Cerebellar nuclear complex (tissue), 1 donor: ENCODE measurements at places on chromosomes 16 and 17.

GRCh38 chr16:1363501-1364041, 11.8 kb downstream of the GNPTG start:
- DNase-seq, result no peak

GRCh38 chr16:68993456-68993855, 112.0 kb upstream of the HAS3 start:
- no peak for DNase-seq

- no peak for DNase-seq
Observed at GRCh38 chr16:56691885-56692284, 9.6 kb downstream of the MT1X start.

DNA sequence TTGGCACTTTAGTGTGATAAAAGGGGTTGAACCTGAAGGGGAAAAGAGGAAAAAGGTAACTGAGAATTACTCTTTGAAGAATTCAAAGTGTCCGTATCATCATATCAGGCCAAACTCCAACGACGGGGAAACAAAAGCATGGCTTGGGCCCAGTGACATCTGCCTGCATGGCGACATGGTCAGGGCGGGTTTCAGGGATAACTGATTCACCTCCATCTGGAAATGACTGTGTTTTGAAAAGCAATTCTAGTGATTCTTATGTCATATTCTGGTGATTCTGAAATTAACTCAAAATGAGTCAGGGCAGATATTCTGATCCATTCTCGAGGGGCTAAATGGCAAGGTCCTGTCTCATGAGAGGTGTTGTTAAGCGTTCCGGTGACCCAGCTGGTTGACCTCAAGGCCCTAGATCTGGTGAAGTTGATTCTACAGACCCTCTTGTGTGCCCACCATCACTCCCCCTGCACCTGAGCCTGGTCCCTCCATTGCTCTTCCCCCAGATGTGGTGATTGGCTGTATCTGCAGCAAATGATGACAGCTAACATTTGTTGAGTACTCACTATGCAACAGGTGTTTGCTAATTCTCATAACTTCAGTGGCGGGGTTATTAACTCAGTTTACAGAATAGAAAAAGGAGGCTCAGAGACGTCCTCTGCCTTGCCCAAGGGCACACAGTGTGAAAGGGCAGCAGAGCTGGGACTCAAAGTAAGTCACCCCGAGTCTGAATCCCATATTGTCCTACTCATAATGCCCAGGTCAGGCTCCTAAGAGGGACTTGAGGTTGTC, 251.8 kb downstream of the MAF start:
- no peak for DNase-seq

- DNase-seq, result peak; percentile 79
Observed at GRCh38 chr17:77884019-77884418, 74.5 kb upstream of the TNRC6C start.

DNA sequence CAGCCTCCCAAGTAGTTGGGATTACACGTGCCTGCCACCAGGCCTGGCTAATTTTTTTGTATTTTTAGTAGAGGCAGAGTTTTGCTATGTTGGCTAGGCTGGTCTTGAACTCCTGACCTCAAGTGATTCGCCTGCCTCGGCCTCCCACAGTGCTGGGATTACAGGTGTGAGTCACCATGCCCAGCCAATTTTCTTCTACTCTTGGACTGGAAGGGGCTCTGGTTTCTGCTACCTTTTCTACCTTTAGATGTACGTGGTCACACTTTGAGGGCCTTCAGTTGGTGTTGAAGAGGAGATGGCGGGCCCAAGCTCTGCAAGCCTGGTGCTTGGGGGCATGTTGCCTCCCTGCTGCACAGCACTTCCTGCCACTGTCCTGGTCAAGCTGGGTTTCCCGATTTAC, 173.6 kb downstream of the PRKCA start:
- no peak for DNase-seq

GRCh38 chr17:3683054-3683511, 12.9 kb downstream of the P2RX5 start:
- DNase-seq, result no peak

DNA sequence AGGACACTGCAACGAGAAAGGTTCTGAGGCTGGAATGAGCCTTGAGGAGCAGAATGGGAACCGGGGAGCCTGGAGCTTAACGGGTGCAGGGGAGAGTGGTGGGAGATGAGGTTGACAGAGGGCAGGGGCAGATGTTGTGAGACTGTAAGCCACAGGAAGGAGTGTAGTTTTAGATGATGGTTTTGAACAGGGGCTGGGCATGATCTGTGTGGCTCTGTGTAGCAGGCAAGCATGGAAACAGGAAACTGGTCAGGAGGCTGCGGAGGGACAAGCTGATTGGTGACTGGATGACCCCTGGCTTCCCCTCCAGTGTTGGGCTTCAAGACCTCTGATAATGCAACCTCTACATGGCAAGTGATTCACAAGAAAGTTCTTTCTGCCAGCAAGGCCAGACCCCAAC, 1.4 kb upstream of the CNGB1 start:
- no peak for DNase-seq

GRCh38 chr17:57602896-57603295, 142.2 kb downstream of the CCDC182 start:
- no peak for DNase-seq
